Choroid plexus epithelial cell (primary cell): ENCODE measurements at places on chromosomes 5 and 9.

- no peak for DNase-seq
Measured at GRCh38 chr9:105194234-105194633, 50.2 kb upstream of the SLC44A1 start.

DNA sequence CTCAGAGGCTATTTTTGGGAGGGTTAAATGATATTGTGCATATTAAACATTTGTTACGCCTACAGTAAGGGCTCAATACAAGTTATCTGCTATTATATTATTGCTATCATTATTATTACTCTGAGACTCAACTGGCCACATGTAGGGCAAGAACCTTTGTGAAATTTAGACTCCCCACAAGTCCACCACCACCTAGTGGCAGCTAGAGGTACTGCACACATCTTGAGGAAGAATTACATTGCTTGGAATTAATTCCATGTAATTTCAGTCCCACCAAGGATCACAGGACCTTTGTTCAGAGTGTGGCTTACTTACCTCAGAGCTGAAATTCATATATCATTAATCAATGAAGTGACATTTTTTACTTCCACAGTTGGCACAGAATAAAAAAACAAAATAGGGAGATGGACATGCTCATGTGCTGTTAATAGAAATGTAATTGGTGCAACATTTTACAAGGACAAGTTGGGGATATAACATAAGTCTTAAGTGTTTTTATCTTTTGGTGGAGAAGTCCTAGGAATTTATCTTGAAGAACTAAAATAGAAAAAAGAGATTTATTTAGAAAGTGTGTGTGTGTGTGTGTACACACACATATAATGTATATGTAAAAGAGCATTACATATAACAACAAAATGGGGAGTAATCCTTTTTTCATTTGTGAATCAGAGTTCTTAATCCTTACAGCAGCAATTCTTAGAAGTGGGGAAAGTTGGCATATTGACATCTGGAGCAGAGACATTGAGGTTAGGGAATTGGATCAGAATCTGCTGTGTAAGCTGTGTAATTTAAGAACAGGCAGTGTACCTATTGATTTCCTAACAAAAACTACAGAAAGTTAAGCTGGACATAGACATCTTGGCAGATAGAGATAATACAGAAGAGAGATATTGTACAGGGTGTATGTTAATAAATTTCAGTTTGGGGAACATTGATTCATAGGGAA lies 11.2 kb downstream of the MSANTD3 start:
- DNase-seq, result peak; percentile 87

- DNase-seq, result no peak
Measured at GRCh38 chr9:131274674-131275331, 1.5 kb downstream of the FAM78A start.

DNA sequence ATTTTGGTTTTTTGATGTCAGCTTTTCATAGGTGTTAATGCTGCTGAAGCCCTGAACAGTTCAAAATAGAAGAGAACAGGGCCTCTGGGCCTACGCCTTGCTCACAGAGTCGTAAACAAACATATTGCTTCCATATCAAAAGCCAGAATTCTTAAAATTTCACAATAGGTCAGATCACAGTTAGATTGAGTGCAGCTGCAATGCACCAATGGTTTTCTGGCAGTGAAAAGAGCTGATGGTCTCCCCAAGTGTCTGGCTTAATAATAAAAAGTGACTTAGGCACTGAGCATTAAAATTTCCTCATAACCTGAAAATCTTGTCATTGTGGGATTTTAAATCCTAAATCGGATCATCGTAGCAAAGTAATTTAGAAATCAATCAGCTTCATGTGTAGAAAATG lies 493.0 kb downstream of the CAAP1 start:
- no peak for DNase-seq

DNA sequence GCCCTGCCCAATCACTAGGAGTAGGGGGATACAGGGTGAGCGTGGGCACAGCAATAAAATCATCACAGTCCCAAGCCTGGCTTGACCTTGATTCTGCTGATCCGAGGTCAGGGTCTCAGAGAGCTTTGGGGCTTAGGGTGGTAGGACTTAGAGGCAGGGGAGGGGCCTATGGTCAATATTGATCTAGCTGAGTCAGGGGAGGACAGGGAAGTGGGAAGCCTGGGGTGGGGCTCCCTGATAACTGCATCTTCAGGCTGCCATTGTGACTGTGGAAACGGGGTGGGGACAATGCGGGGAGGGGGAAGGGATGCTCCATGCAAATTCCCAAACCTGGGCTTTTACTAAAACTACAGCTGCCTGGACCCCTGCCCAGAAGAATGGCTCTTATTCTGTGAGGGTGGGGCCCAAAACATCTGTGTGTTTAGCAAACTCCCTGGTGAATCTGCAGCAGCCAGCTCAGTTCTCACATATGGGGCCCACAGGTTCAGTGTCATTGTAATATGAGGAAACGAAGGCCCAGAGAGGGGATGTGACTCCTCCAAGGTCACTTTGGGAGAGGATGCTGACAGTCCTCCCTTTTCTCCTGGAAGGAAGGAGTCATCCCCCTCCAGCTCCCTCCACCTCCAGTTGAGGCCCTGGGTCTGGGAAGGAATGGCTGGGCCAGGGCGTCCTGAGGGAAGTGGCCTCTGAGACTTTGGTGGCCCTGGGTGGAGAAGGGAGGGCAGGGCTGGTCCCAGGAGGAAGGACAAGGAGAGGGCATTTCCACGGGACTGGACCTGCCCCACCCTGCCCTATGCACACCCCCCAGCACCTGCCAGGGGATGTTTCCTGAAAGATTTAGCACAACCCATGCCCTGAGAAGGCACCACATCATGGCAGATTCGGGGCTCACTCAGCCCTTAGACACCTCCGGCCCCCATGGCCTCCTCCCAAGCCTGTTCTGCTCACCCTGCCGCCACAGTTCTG lies 26.4 kb downstream of the SLC6A7 start:
- DNase-seq, result no peak

GRCh38 chr5:60672693-60673264 lies 27.2 kb downstream of the DEPDC1B start:
- no peak for DNase-seq

DNA sequence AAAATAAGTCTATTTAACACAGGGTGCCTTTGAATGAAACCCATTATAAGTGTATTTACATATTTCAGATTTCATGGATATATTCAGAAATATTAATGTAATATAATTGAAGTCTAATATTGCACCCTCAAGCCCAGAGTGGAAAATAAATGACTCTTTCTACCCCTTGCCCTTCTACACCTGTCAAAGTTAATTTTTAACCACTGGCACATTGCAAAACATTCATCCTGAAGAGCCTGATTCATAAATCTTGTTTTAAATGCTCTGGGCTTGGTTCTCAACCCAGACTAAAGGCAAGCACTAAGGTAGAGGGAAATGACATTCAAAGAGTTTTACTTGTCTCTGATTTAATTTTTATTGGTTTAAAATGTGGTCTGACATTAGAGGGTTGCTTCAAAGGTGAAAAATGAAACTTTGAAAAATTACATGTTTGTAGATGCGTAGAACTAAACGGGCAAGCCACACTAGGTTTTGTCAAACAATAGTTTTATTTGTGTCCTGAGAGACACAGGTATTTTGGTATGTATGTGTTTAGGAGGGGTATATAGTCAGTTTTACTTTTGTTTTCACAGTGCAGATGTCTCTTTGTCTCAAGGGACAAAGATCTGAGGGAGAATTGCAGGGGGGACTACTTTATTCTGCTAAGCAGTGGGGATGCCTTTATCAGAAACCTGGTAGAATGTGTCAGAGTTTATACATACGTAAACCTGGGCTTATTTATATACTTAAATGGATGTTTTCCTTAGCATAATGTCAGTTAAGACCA lies 69.7 kb downstream of the PIK3R1 start:
- DNase-seq, result no peak

DNA sequence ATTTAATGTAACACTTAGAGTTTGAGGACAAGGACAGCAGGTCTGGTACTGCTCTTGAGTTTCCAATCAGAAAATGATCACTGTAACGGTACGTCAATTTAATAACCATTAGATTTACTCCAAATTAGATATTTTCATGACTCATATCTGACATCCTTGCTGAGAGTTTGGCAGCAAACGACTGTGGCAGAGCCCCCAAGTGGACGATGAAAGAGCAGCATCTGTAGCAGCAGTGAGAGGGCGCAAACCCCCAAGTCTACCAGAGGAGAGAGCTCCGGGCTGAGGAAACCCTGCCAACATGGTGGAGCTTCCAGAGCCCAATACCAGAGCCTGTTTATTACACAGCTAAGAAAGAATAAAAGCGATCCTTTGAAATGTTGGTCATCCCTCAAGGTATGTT lies 73.2 kb upstream of the EPB41L4A start:
- peak; percentile 78 for DNase-seq

GRCh38 chr9:79428422-79428821 lies 143.3 kb upstream of the TLE4 start:
- peak; percentile 28 for DNase-seq

- no peak for DNase-seq
Measured at GRCh38 chr5:164577742-164578141, 1072.3 kb downstream of the MAT2B start.

GRCh38 chr5:140235791-140236551 lies 61.0 kb downstream of the CYSTM1 start:
- no peak for DNase-seq

- DNase-seq, result no peak
Measured at GRCh38 chr5:14425559-14425958, 156.0 kb upstream of the OTULINL start.

- DNase-seq, result no peak
Measured at GRCh38 chr9:69542058-69542457, 130.1 kb downstream of the APBA1 start.

- DNase-seq, result no peak
Measured at GRCh38 chr9:99173570-99174504, 47.9 kb downstream of the ALG2 start.

DNA sequence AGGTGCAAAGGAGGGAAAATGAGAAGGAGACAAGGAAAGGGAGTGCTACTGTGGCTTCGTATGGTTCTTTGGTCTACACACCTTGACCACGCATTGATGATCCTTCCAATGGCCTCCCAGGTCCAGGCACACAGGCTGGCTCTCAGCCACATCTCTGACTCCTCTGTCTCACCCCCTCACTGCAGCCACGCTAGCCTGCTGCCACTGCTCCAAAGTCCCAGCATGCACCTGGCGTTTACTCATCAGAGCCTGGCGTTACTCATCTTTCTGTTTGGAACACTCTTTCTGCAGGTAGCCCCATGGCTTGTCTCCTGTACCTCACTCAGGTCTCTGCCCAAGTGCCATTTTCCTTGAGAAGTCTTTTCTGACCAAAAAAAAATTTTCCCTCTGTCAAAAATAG lies 195.5 kb downstream of the SNCAIP start:
- no peak for DNase-seq

GRCh38 chr5:177312649-177313181 lies 1.0 kb upstream of the MXD3 start:
- DNase-seq, result no peak

GRCh38 chr5:25006734-25007133 lies 362.0 kb upstream of the CDH10 start:
- DNase-seq, result no peak

GRCh38 chr9:3586066-3586465 lies 60.3 kb upstream of the RFX3 start:
- no peak for DNase-seq

GRCh38 chr9:36974731-36975130 lies 59.3 kb downstream of the PAX5 start:
- DNase-seq, result no peak

DNA sequence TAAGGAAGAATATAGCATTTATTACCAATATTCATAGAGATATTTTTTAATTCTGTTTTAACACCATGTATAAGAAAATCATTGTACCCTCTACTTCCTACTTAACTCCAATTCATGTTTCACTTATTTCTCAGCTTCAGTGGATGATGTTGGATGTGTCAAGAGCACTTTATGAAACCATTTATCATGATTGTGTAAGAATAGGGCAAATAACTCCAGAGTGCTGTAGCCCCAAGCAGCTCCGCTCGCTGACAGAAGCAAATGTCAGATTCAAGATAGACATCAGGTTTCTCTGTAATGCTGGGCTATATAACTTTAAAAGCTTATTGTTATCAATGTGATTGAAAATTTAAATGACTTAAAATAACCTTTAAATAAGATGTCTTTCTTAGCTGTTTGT lies 50.4 kb downstream of the MAST4 start:
- no peak for DNase-seq

DNA sequence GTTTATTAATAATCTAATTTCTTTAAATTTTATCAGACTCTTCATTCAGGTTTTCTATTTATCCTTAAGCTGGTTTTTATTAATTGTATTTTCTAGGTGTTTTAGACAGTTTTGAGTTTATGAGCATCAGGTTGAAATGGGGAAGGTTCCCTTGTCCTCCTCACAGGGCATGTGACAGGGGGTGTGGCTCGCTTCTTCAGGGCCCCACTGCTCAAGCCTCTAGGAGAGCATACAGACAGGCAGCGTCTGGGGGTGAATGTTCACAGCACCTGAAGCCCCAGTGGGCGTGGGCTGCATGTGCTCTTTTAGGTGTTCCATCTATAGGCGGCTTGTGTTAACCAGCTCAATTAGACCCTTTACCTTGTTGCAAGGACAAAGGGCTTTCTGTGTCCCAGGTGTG lies 78.2 kb upstream of the RUFY1 start:
- DNase-seq, result no peak

- no peak for DNase-seq
Measured at GRCh38 chr9:93252781-93253530, 69.0 kb downstream of the WNK2 start.

DNA sequence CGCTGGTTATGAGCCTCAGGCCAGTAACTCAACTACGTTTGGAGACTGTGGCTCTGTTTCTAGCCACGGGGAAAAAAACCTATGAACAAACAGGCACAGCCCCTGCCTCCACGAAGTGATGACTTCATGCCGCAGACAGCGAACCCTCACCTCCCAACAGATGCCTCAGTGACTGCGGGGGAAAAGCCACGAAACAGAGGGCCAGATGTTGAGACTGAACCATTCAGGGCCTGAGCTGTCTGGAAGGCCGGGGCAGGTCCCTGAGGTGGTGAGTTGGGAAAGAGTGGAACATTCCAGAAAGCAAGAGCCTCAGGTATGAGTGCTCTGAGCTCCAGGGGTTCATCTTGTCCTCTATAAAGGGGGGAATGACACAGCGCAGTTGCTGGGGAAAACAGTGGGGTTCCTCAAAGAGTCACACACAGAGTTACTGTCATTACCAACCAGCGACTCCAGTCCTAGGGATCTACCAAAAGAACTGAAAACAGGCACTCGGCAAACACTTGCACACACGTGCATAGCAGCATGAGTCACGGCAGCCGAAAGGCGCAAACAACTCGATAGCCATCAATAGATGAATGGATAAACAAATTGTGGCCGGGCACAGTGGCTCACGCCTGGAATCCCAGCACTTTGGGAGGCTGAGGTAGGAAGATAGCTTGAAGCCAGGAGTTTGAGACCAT lies 15.3 kb downstream of the PLPP7 start:
- DNase-seq, result peak; percentile 25

GRCh38 chr5:12488161-12488560 lies 583.9 kb upstream of the CTNND2 start:
- no peak for DNase-seq

- no peak for DNase-seq
Measured at GRCh38 chr9:133791735-133792649, 53.8 kb upstream of the SARDH start.

- peak; percentile 93 for DNase-seq
Measured at GRCh38 chr5:54673523-54674225, 156.1 kb downstream of the SNX18 start.
